ENCODE measurements at places on chromosomes 4 and X.

GRCh38 chrX:17291171-17291900, 83.7 kb upstream of the NHS start:
- no peak for DNase-seq

DNA sequence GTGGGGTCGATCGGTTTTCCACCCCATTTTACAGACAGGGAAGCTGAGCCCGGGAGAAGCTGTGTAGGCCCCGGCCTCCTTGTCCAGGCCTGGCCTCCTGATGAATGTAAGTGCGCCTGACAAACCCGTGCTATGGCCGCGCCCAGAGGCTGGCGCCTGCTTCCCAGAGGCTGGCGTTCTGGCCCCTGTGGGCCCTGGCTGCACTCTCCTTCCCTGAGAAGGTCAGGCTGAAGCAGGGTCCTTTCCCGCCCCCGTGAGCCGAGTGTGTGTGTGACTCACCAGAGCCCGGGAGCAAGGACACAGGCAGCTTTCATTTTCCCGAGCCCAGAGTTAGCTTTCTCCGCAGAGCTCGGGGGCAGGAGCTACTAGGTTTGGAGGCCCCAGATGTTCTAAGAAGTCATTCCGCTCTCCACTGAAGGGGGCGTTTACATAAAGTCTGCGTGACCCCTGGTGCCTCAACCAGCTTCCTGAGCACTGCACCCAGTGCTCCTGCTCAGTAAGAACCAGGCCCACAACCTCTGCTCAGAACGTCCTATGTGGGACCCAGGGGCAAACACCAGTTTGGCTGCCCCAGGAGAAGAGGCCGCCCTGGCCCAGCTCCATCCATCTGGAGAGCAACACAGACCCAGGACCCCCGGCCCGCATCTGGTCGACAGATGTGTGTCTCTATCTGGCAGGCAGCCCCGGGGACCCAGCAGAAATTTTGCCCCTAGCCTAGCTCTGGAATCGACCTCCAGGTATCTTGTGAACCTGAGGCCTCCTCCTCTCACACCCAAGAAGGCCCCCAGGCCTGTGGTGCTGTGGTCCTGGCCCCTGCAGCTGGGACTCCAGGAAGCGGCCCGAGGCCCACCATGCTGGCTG, 13.6 kb downstream of the UVSSA start:
- DNase-seq = no peak

DNA sequence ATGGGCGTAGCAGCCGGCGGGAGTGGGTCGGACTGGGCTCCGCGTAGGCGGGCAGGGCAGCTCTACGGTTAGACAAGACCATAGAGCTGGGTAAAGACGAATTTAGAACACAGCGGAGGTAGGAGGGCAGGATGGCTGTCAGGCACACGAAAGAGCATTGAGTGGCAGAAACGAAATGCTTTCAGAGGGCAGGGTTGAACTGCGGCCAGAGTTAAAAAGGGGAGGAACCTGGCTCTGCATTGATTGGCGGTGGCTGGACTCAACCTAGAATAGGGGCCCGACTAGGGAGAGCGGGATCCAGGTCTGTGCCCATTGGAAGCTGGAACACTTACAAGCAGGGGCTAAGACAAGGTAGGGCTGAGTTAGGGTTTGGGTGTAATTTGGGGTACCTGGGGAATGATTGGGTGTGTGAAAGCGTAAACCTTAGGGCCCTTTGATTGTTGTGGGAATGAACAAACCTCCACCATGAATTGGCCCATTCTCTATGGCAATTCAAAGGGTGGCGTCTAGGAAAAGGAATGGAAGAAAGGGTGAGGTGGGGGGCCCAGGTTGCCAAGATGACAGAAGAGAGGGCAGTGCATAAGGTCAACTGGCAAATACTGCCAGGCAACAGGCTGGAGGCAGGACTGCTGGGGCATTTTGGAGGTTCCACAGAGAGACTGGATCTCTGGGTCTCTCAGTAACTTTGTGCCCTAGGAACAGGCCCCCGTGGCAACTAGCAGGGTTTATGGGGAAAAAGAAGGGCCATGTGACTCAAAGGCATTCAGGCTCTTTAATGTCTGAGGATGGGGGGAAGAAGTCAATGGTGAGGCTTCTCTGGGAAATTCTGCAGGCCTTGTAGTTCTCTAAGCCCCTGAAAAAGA, 911 bp upstream of the ELK1 start:
- DNase-seq = no peak

- DNase-seq = no peak
Observed at GRCh38 chr4:61199873-61200186, 296 bp upstream of the ADGRL3 start.

DNA sequence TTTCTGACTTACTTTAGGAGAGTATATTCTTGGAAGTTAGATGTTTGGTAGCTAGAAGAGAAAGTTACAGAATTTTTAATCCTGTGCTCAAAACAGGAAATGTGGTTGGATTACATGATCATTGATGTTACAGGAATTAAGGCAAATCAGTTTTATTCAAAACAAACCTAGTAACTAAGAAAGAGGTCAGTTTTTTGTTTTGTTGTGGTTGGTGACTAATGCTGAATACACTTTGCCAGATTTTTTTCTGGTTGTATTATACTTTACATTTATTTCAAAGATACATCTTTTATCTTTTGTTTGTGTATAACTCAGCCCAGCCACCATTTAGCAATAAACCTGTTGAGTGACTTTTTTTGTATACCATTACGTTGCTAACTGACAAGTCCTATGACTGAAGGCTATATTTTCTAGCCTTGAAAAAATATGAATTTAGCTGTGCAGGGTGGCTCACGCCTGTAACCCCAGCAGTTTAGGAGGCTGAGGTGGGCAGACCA, 116.7 kb downstream of the KLHL8 start:
- no peak for DNase-seq

- DNase-seq = no peak
Observed at GRCh38 chrX:115561605-115562479, 868 bp downstream of the PLS3 start.

GRCh38 chr4:123120473-123120872, 198.1 kb upstream of the NUDT6 start:
- DNase-seq = no peak

- no peak for DNase-seq
Observed at GRCh38 chr4:604131-604530, 21.2 kb upstream of the PDE6B start.

DNA sequence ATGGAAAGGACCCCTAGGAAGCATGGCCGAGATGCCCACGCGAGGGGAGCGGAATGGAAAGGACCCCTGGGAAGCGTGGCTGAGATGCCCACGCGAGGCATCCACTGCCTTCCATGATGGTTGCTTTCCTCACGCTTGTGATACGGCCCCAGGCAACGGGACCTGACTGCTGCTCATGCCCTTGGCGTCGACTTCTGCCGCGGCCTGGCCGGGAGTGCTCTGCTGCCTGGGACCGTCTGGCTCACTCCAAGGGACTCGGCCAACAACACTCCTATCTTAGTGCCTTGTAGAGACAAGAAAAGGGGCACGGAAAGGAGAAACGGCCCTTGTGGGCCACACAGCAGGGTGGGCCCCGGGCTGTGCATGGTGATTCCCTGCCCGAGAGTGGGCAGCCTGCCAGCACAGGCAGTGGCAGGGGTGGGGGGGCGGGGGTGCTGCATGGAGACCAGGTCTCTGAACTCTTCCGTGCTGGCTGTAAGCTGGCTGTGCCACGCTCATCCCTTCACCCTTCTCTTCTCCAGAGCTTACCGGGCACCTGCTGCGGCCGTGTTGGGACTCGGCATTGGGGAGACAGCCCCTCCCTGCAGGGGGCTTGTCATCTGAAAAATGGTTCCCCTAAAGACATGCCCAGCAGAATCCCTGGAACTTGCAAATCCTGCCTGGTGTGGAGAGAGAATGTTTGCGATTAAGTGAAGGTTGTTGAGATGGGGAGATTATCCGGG, 38.6 kb upstream of the HMX1 start:
- no peak for DNase-seq

- no peak for DNase-seq
Observed at GRCh38 chr4:26758899-26759298, 101.7 kb upstream of the STIM2 start.

DNA sequence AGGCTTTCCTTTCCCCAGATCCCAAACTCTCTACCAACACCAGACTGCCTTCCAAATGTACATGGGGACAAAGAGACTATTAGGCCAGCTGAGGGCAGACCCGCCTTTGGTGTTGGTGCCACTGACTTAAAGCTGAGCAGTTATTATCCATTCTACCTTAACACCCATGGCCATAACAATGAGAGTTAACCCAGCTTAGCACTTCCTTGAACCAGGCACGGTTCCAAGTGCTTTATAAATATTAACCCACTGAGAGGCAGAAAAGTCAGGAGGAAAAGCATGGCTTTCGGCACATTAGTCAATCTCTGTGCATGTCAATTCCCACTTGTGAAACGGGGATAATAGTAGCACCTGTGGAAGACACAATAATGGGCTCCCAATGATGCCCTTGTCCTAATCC, 243.1 kb upstream of the ANXA3 start:
- DNase-seq = no peak

DNA sequence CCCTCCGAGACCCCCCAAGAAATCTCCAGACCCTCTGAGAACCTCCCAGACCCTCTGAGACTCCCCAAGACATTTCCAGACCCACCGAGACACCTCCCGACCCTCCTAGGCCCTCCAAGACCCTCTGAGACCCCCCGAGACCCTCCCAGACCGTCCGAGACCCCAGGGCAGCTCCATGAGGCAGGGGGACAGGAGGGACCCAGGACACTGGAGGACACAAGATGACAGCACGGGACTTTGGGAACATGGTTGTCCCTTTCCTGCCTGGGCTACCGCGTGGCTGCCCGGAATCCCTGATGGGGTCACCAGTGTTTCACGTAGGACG, 10.3 kb downstream of the CTBP1 start:
- DNase-seq = no peak

DNA sequence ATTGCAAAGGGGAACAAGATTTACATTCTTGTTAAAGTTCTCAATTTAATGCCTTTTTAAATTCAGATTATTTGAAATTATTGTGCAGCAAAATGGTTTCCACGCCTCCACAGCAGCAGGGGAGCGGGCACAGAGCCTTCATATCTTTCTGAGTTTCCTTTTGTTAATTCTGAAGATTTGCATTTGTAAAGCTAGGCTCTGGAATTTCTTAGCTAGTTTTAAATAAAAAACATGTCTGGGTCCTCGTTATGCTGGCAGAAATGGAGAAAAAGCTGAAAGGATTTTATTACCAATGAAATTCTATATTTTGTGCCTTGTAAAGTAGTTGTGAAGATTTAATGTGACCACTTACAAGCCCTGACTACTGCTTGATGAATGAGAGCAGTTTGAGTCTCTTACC, 40.8 kb upstream of the MAGED1 start:
- no peak for DNase-seq

GRCh38 chr4:17812801-17813200, 2.0 kb downstream of the NCAPG start:
- DNase-seq = no peak

GRCh38 chr4:124055896-124056295, 656.6 kb downstream of the ANKRD50 start:
- no peak for DNase-seq

DNA sequence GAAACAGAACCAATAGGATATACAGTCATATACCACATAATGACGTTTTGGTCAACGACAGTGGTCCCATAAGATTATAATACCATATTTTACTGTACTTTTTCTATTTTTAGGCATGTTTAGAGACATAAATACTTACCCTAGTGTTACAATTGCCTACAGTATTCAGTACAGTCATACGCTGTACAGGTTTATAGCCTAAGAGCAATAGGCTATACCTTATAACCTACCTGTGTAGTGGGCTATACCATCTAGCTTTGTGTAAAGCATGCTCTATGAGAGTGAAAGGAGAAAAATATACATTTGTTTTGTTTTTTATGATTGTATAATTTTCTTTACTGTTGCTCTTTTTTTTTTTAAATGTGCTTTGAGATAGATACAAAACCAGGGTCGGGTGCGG, 52.0 kb upstream of the PABPC1L2A start:
- DNase-seq = no peak

DNA sequence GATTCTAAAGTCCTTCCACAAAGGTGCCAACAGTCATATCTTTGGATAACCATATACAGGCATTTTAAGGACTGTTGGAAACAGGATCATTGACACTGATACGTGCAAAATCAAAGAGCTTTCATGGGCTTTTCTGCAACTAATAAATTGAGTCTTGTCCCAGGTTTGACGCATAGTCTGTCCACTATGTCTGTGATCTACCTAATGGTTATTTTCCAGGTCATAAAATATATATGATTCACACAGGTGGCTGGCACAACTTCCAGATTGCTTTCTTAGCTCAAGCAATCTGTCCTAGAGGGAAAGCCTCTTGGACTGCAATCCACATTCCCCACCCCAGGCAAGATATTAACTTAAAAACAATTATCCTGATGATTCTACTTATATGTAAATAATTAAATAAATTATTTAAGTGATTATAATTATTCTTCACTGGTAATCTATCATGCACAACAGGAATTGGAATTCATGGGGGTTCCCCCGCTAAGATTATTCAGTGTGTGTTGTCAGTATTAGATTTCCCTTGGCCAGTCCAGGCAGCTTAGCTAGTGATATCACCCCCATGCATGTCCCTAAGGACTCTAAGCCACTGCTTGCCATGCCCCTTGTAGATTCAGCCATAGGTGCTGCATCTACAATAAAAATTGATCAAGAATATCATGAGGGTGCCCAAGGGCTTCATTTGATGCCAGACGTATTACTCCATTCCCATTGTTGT, 97.8 kb downstream of the TLL1 start:
- DNase-seq = no peak

- DNase-seq = no peak
Observed at GRCh38 chr4:12635629-12636028, 848.5 kb downstream of the RAB28 start.

- no peak for DNase-seq
Observed at GRCh38 chr4:95178938-95179337, 369.8 kb downstream of the UNC5C start.

- DNase-seq = no peak
Observed at GRCh38 chr4:95129821-95130311, 372.1 kb downstream of the BMPR1B start.

DNA sequence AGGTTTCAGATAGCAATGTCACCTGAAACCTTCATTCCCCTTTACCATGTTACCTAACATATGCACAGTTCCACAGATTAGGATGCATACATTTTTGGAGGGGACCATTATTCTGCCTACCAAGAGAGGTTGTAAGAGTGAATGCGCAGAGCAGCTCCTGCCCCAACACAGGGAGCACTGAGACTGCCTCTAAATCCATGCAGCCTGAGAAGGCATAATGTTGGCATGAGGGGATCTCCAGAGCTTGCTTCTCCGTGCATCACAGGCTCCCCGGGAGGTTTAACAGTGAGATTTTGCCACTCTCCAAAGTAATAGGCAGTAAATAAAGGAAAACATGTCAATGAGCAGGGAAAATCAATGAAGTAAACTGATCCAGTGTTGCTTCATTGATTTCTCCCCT, 410.8 kb downstream of the PCDH7 start:
- DNase-seq = no peak

GRCh38 chrX:13419918-13420317, 100.1 kb upstream of the ATXN3L start:
- DNase-seq = no peak

GRCh38 chr4:68460085-68460484, 12.8 kb downstream of the TMPRSS11E start:
- DNase-seq = no peak
